ENCODE measurements at places on chromosomes 2 and 18.

DNA sequence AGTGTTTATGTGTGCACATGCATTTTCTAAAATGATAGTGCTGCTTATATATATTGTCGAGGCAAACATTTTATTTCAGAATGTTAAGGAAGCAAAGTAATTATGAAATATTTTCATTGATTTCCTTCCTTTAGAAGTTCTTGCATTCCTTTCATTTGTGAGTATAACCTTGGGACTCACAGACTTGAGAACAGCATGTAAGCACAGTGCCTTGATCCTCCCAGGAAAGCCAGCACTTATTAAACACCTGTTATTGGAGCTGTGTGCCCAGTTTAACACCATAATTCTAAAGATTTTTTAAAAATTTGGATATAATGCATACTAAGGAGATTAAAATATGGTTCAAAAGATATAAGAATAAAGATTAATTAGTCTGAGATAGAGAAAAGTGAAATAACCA is 554.4 kb upstream of the FAM98A start:
- no peak for DNase-seq

DNA sequence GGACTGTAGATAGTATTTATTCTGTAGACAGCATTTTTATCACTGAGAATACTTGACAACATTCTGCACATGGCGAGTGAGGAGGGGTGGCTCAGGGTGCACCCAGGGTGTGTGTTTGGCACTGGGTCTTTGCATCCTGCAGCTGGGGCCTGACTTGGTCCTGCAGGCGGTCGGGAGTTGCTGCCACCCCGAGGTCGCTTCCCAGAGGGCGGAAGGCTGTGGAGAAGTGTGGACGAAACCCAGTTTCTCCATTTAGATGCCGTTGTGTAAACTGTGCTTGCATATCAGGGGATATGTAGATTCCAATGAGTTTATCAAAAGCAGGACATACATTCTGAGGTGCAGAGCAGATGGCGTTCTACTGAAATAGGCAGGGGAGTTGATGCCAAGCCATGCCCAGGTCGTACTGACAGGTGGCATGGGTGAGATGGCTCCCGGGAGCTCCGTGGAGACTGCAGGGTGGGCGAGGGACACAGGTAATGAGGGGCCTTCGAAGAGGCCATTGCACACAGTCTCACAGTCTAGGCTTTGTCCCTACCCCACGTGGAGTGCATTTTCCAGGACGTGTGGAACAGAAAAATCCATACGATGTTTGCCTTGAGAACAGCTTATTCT is 74.5 kb downstream of the RTP5 start:
- DNase-seq, result no peak

GRCh38 chr2:15159751-15160177 is 401.4 kb downstream of the NBAS start:
- peak; percentile 9 for DNase-seq

DNA sequence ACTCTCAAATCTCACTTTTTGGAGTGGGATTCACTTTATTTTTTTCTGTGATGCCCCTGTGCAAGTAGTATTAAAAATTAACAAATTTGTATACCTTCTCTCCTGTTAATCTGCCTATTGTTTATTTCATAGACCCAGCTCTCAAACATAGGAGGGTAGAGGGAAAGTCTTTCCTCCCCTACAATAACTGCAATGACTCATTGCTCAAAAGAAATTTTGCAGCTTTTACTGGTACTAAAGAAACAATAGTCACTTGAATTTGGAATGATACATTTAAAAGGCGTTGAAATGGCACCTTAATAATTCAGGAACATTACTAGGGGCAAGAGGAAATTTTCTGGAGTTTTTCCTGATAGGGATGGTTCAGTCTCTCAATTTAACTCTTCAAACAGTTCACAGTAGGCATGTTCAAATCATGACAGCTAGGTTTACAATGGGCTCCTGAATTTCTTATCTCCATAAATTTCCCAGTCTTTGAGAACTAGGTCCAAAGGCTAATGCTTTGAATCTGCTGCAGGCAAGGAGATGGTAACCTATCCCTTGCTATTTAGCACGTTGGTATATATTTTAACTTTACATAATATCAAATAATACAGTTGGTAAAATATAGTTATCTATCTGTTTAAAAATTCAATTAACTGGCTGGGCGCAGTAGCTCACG is 88.8 kb downstream of the CHN1 start:
- no peak for DNase-seq

DNA sequence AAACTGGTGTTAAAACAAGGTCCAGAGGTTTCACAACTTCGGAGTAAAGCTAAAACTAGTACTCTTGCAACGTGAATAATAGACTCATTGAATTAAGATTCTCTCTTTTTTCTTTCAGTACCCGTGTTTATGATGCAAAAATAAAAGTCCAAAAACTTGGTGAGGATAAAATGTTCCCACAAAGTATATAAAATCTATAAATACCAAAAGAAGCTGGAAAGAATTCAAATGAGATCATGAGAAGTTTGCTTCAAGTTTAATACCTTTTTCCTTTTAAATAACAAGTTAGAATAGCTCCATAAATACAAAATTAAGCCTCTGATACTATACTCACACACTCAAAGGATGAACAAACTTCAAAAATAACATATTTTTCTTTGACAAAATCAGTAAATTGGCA is 34.0 kb downstream of the METTL4 start:
- DNase-seq, result no peak

DNA sequence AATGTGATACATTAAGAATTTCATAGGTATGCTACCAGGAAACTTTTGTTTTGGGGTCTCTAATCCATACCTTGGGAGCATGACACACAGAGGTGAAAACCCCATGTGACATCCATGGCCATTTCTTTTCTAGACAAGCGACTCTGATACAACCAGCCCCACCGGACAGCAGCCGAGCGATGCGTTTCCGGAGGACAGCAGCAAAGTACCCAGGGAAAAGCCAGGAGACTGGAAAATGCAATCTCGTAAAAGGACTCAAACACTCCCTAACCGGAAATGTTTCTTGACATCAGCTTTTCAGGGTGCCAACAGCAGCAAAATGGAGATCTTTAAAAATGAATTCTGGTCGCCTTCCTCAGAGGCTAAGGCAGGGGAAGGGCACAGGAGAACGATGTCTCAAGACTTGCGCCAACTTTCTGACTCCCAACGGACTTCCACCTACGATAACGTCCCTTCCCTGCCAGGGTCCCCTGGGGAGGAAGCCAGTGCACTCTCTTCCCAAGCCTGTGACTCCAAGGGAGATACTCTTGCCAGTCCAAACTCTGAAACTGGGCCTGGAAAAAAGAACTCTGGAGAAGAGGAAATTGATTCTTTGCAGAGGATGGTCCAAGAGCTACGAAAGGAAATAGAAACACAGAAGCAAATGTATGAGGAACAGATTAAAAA is 48.9 kb downstream of the BMP10 start:
- DNase-seq, result no peak

- DNase-seq, result no peak
These were observed 13.5 kb downstream of the CBLN2 start for GRCh38 chr18:72530622-72531021.

GRCh38 chr2:65453916-65454315 is 21.5 kb upstream of the SPRED2 start:
- DNase-seq, result no peak

Measured in DND-41 (cell line).